Placental pericyte (primary cell): ENCODE measurements at places on chromosomes 6 and 20. TPM values are rescaled to one million over a fixed set of nuclear protein-coding genes. Genes with fewer than 3 reads are reported as not detected.

IGF2R gene
- total RNA-seq, result 118 and 235 TPM in 2 replicates

PI16 gene
- total RNA-seq, result 0.14 TPM in 1 of 2 replicates, not detected in the other

TCF15 gene
- not detected in 2 replicates for total RNA-seq

KCNB1 gene
- under 0.01 TPM in 1 of 2 replicates, not detected in the other for total RNA-seq

ADTRP gene
- total RNA-seq, result 2.4 and 2.8 TPM in 2 replicates

SERPINB6 gene
- total RNA-seq, result 87.8 and 113 TPM in 2 replicates

LHFPL5 gene
- not detected in 2 replicates for total RNA-seq

SCRT2 gene
- not detected in 2 replicates for total RNA-seq

AHCY gene
- total RNA-seq, result 133 and 135 TPM in 2 replicates

RAB32 gene
- total RNA-seq, result 64.6 and 67.8 TPM in 2 replicates

WFDC5 gene
- total RNA-seq, result not detected in 2 replicates

PLAGL2 gene
- total RNA-seq, result 5.3 and 6.8 TPM in 2 replicates

SLC26A8 gene
- not detected in 2 replicates for total RNA-seq

STAU1 gene
- total RNA-seq, result 54.3 and 67.4 TPM in 2 replicates

ENPP4 gene
- total RNA-seq, result 0.22 and 1.1 TPM in 2 replicates

KCNQ5 gene
- 6.0 and 8.1 TPM in 2 replicates for total RNA-seq

SPATA25 gene
- 1.6 and 3.3 TPM in 2 replicates for total RNA-seq

POU5F1 gene
- 0.29 TPM in 1 of 2 replicates, not detected in the other for total RNA-seq

SFTA2 gene
- not detected in 2 replicates for total RNA-seq

HLA-DRB1 gene
- 0.14 TPM in 1 of 2 replicates, not detected in the other for total RNA-seq

SIGLEC1 gene
- total RNA-seq, result under 0.01 TPM in 2 replicates

SLC29A1 gene
- total RNA-seq, result 15.8 and 74.6 TPM in 2 replicates
